ENCODE measurements at places on chromosomes 4 and X.

GRCh38 chrX:2262668-2263055 lies 238.1 kb downstream of the DHRSX start:
- DNase-seq, result no peak

DNA sequence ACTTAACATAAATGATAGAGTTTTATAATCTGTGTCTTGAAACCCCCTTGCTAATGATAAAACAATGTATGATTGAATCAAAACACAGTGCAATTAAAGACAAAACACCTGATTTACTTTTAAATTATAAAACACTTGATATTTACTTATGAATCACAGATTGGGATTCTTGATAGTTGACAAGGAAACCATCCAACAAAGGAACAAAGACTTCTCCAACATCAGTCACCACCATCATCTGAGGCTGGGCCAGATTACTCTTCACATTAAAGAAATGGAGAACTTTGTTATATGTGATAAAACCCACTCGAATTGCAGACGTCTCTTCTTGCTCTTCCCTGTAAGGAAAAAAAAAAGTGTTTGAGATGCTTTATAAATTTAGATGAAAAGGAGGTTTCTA lies 67.4 kb downstream of the METTL14 start:
- no peak for DNase-seq

DNA sequence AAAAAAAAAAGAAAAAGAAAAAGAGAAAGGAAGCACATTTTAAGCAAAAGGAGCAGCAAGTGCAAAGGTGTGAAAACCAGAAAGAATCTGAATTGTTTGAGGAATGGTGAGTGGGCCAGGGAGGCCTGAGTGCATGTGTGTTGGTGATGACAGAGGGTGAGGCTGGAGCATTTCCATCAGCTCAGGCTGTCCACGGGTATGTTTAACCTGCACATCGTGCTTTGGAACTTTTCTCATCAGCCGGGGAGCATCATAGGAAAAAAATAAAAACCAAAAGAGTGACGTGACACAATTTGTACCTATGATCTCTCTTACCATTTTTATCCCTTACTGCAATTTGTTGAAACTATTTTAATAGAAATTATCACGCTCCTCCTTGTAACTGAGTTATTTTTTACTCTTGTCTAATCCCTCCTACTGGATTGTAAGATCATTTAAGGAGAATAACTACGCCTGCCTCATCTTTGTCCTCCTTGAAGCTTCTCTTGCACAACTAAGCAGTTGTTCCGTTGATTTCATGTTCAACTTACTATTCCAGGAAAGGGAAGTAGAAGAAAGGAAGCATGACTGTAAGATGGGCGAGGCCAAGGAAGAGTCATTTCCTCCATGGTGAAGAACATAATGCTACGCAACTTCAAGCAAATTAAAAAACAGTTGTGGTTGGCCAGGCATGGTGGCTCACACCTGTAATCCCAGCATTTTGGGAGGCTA lies 7.0 kb downstream of the PALLD start:
- DNase-seq, result no peak

DNA sequence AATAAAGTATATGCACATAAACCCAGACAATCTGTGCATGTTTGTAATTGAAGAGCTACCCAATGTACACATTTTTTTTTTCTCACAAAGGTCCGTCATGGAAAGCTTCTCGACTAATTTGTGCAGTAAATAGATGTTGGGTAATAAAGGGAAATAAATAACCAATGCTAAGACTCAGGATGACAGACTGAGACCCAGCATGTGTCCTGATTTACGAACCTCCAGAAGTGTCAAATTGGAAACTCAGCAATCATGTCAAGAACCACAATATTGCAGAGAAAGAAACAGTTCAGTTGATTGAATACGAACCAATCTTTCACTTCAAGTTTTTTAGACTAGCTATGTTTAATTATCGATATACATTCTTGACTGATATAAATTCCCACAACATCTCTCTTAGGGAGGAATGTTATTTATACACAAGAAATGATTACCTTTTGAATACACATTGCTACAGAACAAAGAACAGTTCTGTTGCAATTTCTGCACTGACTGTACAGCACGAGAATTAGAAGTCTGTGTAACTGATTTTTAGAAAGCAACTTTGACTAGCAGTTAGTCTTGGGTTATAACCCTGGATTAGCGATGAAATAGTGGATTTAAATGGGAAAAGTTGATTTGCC lies 625.6 kb upstream of the FTHL17 start:
- no peak for DNase-seq

GRCh38 chr4:74237425-74237966 lies 70.8 kb upstream of the EPGN start:
- DNase-seq, result no peak

Data from CD4-positive, alpha-beta T cell (primary cell).